ENCODE measurements at places on chromosomes 12 and 14.

DNA sequence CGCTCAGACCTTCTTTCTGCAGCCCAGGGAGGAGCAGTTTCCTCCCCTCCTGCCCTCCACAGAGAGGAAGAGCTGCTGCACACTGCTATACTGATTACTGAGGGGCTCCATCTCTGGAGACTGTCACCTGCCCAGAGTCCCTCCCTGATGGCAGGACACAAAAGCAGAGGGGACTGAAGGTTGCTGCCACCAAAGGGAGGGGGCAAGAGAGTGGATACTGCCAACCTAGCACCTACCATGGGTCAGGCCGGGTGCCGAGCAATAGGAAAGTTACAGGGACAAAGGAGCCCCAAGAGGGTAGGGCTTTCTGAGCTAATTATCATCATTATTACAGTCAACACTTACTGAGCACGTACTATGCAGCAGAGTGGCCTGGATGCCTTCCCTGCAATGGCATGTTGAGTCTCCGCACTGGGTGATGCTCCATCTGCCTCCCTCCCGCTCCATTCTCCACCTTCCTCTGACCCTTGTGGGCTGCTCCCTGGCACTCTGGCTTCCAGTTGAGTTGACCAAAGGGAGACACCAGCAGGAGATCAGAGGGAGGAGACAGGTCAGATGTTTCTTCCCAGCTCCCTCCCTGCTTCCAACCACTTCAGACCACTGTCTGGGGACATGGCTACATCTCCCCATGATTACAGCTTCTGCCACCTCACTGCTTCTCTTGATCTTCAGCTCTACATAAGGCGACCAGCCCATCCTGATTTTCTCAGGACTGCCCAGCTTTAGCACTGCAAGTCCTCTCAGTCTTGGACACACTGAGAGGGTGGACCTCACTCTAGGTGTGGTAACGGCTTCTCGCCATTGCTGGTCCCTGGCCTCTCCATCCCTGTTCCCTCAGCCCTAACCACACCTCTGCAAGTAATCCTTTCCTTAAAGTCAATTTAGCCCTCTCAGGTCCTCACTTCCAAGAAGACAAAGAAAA lies 2.6 kb upstream of the KRT79 start:
- H3K27ac ChIP-seq: no peak overlapping the region
- no peaks in the 10 kb centered on the region for H3K4me1 ChIP-seq
- DNase-seq: no peak
- no peaks in the 10 kb centered on the region for H3K36me3 ChIP-seq
- peaks cover 2% of the 10 kb centered on the region for H3K27me3 ChIP-seq
- H3K4me3 ChIP-seq: no peak overlapping the region

- no peak for DNase-seq
- H3K4me3 ChIP-seq: no peak overlapping the region
- peaks cover 1% of the 10 kb centered on the region for H3K27me3 ChIP-seq
- H3K36me3 ChIP-seq: no peaks in the 10 kb centered on the region
These were observed 17.9 kb downstream of the RTL1 start for GRCh38 chr14:100885617-100886016.

- H3K27ac ChIP-seq: no peak overlapping the region
- no peaks in the 10 kb centered on the region for H3K36me3 ChIP-seq
- no peak overlapping the region for H3K4me3 ChIP-seq
- DNase-seq: no peak
- H3K4me1 ChIP-seq: no peaks in the 10 kb centered on the region
These were observed 456.7 kb downstream of the AEBP2 start for GRCh38 chr12:19896041-19896440.

- H3K4me1 ChIP-seq: peaks cover 20% of the 10 kb centered on the region
- H3K27ac ChIP-seq: no peak overlapping the region
- H3K4me3 ChIP-seq: no peak overlapping the region
These were observed 4.6 kb downstream of the AP1G2 start for GRCh38 chr14:23562822-23563472.

- peaks cover 83% of the 10 kb centered on the region for H3K36me3 ChIP-seq
- H3K4me3 ChIP-seq: peak overlapping the region; percentile 50
- DNase-seq: peak; percentile 46
- H3K27ac ChIP-seq: peak overlapping the region; percentile 86
- H3K4me1 ChIP-seq: peaks cover 69% of the 10 kb centered on the region
These were observed 66.8 kb upstream of the GPR68 start for GRCh38 chr14:91311284-91311662.

GRCh38 chr14:75554482-75554881 lies 23.9 kb upstream of the FLVCR2 start:
- peaks cover 6% of the 10 kb centered on the region for H3K4me1 ChIP-seq
- no peaks in the 10 kb centered on the region for H3K36me3 ChIP-seq
- no peak overlapping the region for H3K4me3 ChIP-seq
- no peak overlapping the region for H3K27ac ChIP-seq
- no peak for DNase-seq

- H3K4me1 ChIP-seq: peaks cover 22% of the 10 kb centered on the region
- no peak overlapping the region for H3K27ac ChIP-seq
- H3K4me3 ChIP-seq: no peak overlapping the region
- no peaks in the 10 kb centered on the region for H3K36me3 ChIP-seq
- DNase-seq: no peak
These were observed 40.8 kb downstream of the CCNK start for GRCh38 chr14:99522025-99522401.

DNA sequence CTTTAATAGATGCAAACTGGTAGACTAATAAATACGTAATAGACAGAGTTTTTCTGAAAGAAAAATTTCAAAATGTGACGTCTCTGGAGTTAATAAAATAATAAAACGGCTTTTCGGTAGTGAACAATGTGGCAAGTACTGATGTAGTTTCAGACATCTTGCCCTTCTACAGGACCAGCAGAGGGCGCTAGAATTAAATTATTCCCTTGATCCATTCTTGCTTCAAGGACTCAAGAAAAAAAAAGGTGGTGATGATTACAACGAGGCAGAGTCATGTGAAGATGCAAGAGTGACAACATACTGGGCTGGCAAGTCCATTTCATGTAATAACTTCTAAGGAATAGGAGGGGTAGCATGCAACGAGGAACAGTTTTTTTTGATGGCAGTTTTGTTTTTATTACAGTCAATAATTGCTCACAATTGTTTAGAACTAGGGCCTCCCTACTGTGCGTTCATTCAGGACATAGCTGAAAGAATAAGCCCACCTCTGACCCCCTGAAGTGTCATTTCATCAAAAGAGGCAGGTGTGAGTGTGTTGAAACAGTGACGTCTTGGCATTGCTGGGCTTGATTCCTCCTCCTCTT lies 101.0 kb upstream of the GZMB start:
- no peaks in the 10 kb centered on the region for H3K4me1 ChIP-seq
- H3K27ac ChIP-seq: no peak overlapping the region
- H3K4me3 ChIP-seq: no peak overlapping the region

DNA sequence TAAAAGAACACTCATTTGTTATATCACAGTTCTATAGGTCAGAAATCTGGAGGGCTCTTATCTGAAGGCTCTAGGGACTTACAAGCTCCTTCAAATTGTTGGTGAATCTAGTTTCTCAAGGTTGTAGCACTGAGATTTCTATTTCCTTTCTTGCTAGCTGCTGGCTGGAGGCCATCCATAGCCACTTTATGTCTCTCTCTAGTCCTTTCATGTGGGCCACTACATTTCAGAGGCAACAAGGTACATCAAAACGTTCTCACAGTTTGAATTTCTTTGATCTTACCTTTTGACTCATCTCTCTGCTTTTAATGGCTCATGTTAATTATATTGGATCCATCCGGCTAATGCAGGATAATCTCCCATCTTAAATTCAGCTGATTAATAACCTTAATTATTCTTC lies 286.8 kb downstream of the DIO2 start:
- H3K27ac ChIP-seq: no peak overlapping the region
- H3K27me3 ChIP-seq: no peaks in the 10 kb centered on the region
- no peak for DNase-seq
- H3K36me3 ChIP-seq: no peaks in the 10 kb centered on the region
- H3K4me1 ChIP-seq: no peaks in the 10 kb centered on the region
- H3K4me3 ChIP-seq: no peak overlapping the region

DNA sequence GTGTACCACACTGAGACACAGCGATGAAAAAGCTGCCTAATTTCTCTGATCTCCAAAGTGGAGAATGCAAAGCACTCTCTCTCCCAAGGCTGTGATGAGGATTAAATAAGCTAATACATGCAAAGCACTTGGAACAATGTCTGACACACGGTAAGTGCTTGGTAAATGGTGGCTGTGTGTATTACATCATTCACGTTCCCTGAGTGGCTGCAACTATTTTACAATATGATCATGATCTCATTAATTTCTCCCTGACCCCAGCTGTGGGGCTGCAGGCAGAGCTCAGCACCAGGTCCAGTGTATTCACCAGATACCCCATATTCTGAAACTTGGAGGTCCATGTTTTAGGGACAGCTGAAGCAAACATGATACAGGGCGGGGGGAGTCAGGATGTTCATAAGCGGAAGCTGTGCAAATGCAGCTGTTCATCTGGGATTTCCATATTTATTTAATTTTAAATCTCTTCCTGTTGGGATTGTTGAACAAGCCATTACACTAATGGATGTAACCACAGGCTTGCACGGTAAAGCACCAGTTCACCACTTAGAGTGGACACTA lies 106.4 kb downstream of the CCDC60 start:
- DNase-seq: no peak
- no peaks in the 10 kb centered on the region for H3K4me1 ChIP-seq
- H3K27ac ChIP-seq: no peak overlapping the region

DNA sequence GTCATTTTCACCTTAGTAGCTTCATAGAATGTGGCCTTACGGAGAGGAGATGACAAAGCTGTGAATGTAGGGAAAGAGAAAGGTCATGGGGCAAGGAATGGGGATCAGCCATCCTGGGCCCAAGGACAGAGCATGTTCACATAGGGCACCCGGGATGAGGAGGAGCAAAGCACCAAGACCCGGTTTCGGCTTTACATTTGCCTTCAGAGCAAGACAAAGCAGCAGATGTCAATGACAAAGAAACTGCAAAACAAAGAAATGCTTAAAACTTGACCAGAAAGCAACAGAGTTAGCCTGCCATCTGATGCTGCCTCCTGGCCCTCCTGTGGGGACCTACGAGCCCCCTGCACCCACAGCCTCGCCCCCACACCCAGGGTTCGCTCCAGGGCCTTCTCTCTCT lies 249.2 kb downstream of the SLC41A2 start:
- H3K27ac ChIP-seq: no peak overlapping the region
- no peaks in the 10 kb centered on the region for H3K27me3 ChIP-seq
- H3K36me3 ChIP-seq: peaks cover 9% of the 10 kb centered on the region
- no peak overlapping the region for H3K4me3 ChIP-seq
- peaks cover 6% of the 10 kb centered on the region for H3K4me1 ChIP-seq

DNA sequence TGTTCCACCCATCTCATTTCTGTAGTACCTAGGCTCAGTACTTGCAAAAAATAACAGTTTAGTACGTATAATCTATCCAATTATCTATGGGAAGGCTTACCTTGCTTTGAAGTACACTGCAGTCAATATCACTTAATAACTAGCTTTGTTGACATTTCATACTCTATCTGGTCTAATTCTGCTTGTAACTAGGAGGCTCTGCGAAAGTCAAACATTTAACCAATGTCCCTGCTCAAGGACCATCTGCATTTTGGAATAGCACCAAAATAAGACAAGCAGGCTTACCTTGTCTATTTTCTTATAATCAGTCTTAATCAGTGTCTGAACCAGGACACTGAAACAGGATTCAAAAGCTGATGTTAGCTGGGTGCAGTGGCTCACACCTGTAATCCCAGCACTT lies 39.9 kb downstream of the SLC25A47 start:
- no peaks in the 10 kb centered on the region for H3K27me3 ChIP-seq
- no peak overlapping the region for H3K27ac ChIP-seq
- H3K36me3 ChIP-seq: peaks cover 59% of the 10 kb centered on the region

Data from CD4-positive, CD25-positive, alpha-beta regulatory T cell (primary cell).